WTC11 (cell line): ENCODE measurements at places on chromosomes 11 and 22.
A peak's percentile ranks its signal among the peaks of the same experiment; 100 is the strongest.

GRCh38 chr11:7581021-7581590 is 67.3 kb downstream of the PPFIBP2 start:
- no peak for DNase-seq

GRCh38 chr11:121328176-121328966 is 35.8 kb downstream of the SC5D start:
- no peak for DNase-seq

DNA sequence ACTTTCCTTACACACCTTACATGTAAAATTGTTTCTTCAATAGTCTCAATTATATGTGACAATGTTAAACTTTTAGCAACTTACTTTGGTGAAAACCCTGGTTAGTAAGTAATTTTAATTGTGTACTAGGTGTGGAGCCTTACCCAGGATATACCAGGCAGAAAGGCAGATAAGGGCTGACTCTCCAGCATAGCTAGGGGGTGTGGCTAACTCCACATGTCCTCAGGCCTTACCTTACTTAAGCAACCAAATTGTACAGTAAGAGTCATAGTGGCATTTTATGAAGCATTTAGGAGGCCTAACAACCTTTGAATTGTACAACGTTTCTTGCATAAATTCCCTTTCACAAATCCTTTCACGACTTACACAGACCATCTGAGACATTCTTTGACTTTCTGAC is 118.2 kb upstream of the OR9Q1 start:
- DNase-seq = no peak

- DNase-seq = no peak
Measured at GRCh38 chr11:6202041-6202440, 3.0 kb downstream of the OR52W1 start.

DNA sequence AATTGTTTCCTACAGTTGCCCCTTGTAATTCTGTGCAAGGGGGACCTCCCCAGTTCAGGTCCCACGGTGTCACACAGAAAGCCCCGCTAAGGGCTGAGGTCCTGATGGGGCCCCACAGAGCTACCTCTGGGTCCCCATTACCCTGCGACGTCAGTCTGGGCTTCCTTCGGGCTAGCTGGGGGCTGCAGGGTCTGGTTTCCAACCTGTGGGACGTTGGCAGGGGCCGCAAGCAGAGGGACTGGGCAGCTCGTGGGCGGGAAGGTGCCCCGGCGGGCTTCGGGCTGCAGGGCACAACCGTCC is 698 bp downstream of the SLC37A4 start:
- DNase-seq = no peak

- DNase-seq = no peak
Measured at GRCh38 chr22:29641042-29641699, 37.7 kb downstream of the NF2 start.

GRCh38 chr11:8826139-8826786 is 84.7 kb upstream of the AKIP1 start:
- DNase-seq = no peak

GRCh38 chr11:17915500-17916143 is 97.2 kb downstream of the SERGEF start:
- no peak for DNase-seq

DNA sequence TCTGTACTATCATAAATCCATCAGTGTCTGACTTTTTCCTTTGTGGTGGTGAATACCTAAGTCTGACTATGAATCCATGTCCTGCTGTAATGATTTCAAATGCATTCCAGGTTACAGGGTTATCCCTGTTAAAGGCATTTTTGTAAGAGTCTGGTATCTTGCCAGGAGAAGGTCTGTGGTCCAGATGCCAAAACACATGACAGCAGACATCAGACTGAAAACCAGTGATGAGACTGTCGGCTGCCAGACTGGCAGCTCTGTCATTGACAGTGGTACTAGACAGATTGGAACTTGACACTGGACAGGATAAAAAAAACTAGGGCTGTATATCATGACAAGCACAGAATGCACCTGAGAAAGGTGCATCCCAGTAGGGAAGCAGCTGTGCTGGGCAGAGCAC is 301.8 kb upstream of the FAT3 start:
- DNase-seq = no peak

- DNase-seq = no peak
Measured at GRCh38 chr22:17958166-17958565, 66.2 kb downstream of the MICAL3 start.

GRCh38 chr11:123206791-123207434 is 11.9 kb upstream of the CLMP start:
- peak; percentile 52 for DNase-seq

DNA sequence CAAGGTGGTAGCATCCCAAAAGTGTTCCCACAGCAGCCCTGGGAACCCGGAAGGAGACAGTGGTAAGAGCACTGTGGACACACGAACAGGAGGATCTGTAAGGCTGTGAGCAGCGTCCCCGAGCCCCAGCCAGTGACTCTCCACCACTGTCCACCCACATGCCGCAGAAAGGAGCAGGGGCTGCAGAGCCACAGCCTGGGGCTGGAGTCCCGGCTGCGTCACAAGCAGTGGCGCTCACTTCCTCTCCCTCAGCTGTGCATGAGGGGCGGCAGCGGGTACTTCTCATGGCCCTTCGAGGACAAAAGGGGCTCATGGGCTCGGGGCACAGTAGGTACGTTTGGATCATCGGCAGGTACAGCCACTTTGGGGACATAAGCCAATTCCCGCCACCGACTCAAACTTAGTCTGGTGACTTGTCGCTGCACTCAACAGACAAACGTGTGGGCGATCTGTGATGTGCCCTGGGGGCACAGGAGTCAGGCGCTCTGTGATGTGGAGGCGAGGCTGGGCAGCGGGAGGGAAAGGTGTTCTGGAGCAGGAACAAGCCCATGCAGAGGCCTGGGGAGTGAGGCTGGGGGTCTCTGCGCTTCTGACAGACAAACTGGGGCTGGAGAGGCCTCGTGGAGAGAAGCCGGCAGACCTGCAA is 68.5 kb downstream of the SCUBE1 start:
- no peak for DNase-seq

DNA sequence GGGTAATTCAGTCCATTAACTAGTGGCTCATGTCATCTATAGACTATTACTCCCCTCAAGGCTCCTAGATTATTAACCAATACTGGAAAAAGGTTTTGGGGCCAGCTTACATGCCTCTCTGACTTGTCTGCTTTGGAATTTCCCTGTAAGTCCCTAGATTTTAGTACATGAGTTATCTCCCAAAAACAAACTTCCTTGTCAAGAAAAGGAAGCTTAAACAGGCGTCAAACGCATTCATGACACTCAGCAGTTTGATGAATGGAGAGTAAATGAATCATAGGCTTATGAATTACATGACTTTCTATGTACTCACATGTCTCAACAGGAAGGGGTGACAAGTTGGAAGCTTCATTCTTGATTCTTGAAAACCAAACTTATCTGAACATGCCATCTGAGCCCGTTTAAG is 70.8 kb downstream of the BLID start:
- no peak for DNase-seq

DNA sequence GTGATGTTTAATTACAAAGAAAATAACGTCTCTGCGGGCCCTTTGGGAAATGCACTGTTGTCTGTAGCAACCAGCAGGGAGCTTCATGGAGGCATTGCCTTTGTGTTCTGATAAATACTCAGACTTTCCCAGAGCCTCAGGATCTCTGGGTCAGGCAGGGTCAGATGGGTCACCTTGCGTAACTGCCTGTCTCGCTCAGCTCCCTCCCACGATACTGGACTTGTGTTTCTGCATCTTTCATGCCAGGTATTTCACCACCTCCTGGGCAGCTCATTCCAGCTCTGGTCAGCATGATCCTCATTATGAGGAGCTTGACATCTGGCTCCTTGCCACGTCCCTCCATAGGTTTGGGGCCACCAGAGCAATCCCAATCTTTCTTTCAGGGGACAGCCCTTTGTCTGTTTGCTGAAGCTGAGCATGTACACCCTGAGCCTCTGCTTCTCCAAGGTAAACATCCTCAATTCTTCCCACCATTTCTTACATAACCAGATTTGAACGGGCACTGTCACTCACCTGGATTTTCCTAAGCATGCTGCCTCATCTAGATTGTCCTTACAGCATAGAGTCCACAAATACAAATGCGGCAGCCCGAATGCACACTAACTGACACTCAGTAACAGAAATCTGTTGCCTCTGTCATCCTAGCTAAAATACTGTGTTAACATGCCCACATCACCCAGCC is 162.3 kb downstream of the LARGE1 start:
- DNase-seq = no peak

DNA sequence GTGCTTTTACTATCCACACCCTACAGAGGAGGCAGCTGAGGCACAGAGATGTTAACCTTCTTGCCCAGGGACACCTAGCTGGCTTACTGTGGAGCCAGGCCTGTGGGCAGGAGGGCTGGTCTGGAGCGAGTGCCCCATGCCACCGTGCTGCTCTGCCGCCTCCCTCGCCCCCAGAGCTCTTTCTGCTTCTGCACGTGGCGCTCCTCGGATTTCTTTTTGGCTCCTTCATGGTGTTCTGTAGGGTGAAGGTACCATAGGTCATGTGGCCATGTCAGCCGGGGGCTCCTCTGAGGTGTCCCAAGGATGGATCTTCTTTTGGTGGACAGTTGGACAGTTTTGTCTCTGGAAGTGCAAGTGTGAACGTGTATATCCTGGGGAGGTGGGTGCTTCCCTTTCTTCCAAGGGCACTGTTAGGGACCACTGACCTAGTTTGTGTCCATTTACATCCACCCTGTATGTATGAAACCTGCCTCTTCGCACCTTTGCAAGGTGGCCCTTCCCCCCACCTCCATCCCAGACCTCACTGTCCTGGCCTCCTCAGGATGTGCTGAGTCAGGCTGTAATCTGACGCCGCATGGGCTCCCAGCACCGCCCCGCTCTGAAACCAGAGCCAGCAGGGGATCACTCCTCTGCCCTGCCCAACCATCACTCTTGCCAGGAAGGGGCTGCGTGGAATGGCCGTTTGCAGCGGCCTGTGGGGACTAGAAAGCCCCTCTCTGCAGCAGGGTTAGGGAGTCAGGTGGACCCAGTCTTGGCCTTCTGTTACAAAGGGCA is 31.7 kb downstream of the POLR3H start:
- peak; percentile 86 for DNase-seq

GRCh38 chr11:15473954-15474837 is 359.5 kb downstream of the INSC start:
- no peak for DNase-seq

GRCh38 chr11:122853261-122853660 is 15.0 kb downstream of the CRTAM start:
- DNase-seq = no peak

DNA sequence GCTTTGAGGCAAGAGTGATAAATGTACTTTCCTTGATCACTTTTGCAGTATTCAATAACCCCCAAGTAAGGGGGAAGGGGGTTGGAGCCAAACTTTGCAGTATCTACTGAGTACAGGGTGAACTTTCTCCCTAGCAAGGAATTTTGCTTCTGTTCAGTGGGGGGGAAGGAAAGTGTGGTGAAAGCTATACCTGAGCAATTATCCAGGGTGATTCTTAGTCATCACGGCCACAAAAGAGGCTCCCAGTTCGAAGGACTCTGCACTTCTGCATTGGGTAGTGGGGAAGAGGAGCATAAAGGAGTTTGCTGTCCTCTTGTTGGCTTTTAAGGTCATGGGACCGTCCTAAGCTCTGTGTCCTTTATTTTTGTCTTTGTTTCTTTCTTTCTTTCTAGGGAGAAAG is 346.5 kb upstream of the SYN3 start:
- DNase-seq = no peak

DNA sequence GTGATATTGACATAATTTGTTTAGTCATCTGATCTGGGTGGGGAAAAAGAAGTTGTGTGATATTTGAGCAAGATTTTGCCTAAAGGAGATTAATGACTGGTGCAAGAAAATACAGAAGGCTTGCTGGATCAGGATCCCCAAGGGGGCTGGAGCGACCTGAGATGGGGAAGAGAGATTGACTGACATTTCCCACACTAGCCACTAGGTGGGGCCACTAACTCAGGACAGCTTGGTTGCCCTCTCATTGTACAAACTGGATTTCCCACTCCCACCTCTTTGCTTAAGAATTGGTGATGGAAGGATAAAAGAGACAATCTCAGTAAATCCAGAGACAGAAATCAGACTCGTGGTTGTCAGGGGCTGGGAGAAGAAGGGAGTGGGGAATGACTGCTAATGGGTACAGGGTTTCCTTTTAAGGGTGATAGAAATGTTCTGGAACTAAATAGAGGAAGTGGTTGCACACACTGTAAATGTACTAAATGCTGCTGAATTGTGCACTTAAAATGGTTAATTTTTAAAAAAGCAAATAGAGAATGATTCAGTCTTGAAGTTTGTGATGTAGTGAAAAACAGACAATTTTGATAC is 50.7 kb downstream of the CTTN start:
- peak; percentile 49 for DNase-seq

DNA sequence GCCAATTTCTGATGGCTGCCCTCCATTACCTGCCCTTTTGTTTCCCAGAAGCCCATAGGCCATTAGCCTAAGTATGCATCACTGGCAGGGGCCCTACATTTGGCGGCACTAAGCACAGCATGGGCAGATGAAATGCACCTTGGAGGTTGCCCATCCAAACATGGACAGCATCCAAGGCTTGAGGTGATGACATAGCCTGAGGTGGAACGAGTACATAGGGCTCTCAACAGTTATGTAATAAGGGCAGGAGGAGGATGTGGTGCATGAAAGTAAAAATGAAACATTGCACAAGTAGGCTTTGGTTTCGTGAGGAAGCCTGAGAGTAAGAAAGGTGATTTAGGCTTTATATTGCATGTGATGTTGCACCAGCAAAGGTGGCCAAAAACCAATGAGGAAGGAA is 148.1 kb downstream of the FAM76B start:
- DNase-seq = no peak

DNA sequence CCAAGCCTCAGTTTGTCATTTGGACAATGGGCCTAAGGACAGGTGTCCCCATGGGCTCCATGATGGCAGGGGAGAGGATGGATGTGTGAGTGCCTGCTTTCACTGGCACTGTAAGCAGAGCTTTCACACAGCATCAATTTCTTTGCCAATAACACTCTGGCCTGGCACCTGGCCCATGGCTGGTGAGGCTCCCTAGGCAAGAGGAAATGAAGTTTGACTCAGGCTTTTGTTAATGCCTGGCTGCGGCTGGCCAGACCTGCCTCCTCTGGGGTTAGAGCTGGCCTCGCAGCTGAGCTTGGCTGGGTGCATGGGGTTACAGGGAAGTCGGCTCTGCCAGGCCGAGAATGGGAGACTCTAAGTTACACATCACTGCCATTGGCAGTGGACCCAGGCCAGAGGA is 30.0 kb upstream of the SEZ6L start:
- DNase-seq = no peak

DNA sequence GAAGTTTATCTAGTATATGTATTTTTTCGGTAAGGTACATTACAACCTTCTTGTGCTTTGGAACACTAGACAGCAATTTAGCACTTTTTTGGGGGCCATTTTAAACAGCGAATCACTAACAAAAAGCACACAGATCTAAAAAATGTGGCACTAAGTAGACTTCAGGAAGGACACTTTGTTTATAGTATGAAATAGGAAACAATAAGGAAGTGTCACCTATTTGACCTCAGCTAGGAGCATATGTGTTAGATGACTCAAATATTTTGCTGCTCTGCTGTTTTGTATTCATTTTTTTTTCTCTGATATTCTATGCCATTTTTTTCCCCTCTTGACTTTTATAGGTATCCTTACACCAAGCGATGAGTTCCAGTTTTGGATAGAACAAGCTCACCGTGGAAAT is 5.6 kb downstream of the DYNC2H1 start:
- no peak for DNase-seq
